ENCODE measurements at places on chromosomes 3 and 15.

GRCh38 chr3:11566916-11567315 is 76.8 kb downstream of the VGLL4 start:
- no peak for DNase-seq

- no peak for DNase-seq
These were observed 68.7 kb downstream of the TRAK1 start for GRCh38 chr3:42159706-42160472.

DNA sequence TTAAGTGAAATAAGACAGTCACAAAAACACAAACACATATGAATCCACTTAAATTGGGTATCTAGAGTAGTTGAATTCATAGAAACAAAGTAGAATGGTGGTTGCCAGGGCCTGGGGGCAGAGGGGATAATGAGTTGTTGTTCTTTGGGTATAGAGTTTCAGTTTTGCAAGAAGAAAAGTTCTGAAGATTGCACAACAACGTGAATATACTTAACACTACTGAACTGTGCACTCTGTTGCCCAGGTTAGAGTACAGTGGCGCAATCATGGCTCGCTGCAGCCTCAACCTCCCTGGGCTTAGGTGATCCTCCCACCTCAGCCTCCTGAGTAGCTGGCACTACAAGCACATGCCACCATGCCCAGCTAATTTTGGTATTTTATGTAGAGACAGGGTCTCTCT is 14.9 kb downstream of the GRAMD2A start:
- no peak for DNase-seq

DNA sequence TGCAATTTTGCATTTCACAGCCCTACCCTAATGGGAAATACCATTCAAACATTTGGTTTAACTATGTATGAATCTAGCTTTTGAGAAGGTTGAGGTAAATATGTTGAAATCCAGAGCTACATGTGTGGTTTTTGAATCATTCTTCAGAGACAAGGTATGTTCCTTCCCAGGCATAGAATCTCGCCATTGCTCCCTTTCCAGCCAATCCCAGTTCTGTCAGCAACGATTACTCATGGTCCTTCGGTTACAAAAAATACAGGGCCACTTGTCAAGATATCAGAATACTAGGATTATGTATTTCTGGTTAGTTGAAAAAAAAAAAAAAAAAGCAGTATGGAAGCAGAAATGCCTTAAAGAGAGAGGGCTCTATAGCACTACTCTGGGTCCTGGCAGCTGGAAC is 182.4 kb downstream of the RBMS3 start:
- DNase-seq, result no peak

GRCh38 chr3:104947943-104948342 is 418.8 kb upstream of the ALCAM start:
- peak; percentile 7 for DNase-seq

- DNase-seq, result no peak
These were observed 9.5 kb downstream of the RPSA start for GRCh38 chr3:39415983-39416382.

- DNase-seq, result peak; percentile 82
These were observed 344.9 kb upstream of the SLCO3A1 start for GRCh38 chr15:91508633-91509032.

Measured in HCEC 1CT (cell line).